ENCODE measurements at places on chromosomes 2 and 18.

- DNase-seq = no peak
These were observed 64.0 kb upstream of the SMAD7 start for GRCh38 chr18:49014605-49015267.

DNA sequence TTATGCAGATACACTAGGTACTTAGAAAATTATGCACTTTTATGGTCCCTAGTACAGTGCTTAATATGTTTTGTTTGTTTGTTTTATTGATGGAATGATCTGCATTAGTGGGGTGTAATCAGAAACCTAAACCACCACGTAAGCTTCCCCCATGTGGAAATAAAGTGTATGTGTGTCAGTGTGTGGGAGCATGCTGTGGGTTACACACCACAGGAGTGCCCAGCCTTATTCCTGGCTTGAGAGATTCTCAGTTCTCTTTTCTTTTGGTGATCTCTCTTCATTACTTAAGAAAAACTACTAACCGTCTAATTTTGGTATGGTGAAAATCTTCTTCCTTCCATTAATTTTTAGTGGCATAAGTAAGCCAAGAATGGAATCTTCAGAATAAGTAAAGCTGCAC is 398.6 kb downstream of the DCDC2C start:
- DNase-seq = no peak

DNA sequence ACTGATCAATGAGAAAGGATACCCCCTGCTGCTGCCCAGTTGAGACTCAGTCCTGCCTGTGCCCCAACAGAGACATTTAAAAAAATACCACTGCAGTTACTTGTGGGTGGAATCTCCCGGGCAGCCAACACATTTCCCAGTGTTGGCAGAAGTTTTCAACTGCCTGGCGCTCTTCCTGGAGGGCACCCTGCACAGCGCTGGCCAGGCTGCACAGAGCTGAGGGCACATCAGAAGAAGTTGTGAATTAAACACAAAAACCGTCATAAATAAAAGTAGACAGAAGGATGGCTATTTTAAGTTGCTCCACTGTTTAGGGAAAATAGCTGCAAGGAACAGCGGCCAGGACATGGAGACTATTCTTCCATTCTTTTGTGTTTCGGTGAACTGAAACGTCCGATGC is 110.2 kb upstream of the THOC1 start:
- no peak for DNase-seq

GRCh38 chr2:45856391-45857274 is 205.2 kb downstream of the PRKCE start:
- no peak for DNase-seq

DNA sequence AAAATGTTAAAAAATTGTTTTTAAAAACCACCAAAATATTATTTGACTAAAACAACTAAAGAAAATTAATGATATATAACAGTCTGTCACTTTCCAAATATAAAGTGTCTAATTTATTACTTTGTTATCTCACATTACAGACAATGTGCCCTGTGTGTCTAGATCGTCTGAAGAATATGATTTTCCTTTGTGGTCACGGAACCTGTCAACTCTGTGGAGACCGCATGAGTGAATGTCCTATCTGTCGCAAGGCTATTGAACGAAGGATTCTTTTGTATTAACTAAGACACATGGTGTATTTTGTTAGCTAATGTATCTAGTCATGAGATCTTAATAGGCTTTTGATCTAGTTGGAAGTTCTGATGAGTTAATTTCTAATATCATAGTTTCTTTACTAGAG is 123.8 kb downstream of the MIB1 start:
- DNase-seq = no peak

DNA sequence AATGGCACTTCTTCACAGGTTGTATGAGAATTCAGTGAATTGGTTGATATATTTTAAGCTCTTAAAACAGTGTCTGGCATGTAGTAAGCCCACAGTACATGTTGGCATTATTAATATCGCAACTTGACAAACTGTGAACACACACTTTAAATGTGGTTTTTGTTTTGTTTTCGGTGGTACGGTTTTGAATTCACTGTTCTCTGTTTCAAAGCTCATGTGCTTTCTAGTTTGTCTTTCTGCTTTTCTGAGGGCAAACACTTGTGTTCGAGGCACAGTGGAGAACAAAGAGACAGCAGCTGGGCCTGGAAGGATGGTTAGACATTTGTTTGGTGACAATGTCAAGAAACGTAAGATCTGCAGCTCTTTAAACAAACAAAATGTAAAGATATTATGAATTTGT is 276.5 kb upstream of the MC4R start:
- no peak for DNase-seq

GRCh38 chr18:33577685-33578517 is at the start of gene ASXL3:
ASXL3 (plus strand) TSS chr18:33578219; CDS start chr18:33578632, 413 bp downstream.
- peak; percentile 18 for DNase-seq

- DNase-seq = no peak
These were observed 14.3 kb upstream of the CTLA4 start for GRCh38 chr2:203853271-203853670.

DNA sequence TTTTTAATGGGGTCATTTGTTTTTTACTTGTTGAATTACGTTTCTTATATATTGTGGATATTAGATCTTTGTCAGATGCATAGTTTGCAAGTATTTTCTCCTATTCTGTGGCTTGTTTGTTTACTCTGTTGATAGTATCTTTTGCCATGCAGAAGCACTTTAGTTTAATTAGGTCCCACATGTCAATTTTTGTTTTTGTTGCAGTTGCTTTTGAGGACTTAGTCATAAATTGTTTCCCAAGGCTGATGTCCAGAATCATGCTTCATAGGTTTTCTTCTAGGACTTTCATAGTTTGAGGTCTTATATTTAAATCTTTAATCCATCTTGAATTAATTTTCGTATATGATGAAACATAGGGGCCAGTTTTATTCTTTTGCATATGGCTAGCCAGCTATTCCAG is 13.2 kb downstream of the PIKFYVE start:
- DNase-seq = no peak

GRCh38 chr2:1910592-1911246 is 166.4 kb upstream of the PXDN start:
- no peak for DNase-seq

GRCh38 chr2:23524261-23524706 is 139.3 kb downstream of the KLHL29 start:
- no peak for DNase-seq

DNA sequence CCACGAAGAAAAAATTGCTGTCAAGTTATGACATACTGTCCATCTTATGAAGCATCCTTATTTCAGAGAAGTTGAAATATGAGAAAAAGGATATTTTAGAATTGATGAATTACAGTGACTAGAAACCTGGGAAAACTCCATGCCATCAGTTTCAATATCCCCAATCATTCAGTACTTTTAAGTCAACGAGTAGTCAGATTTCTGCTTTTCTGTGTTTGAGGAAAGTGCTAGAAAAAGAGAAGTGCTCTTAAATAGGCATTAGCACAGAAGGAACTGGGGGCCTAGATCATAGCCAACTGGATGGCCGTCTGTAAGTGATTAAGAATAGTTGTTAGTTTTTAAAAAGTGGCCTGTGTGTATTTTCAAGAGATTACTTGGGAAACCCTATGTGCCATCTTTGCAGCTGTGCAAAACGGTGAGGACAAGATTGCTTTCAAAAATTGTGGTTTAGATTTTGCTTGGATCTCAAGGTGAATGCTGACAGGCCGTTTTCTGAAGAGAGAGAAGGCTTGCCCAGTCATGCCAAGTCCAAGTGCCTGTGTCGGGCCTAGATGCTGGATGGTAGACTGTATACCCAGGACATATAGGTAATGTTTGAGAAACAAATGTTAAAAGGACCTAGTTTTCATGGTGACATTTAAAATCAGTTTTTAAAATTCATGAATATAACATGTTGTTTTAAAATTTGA is 5.1 kb downstream of the NEDD4L start:
- no peak for DNase-seq

GRCh38 chr2:19171409-19171808 is 187.0 kb downstream of the OSR1 start:
- DNase-seq = no peak

DNA sequence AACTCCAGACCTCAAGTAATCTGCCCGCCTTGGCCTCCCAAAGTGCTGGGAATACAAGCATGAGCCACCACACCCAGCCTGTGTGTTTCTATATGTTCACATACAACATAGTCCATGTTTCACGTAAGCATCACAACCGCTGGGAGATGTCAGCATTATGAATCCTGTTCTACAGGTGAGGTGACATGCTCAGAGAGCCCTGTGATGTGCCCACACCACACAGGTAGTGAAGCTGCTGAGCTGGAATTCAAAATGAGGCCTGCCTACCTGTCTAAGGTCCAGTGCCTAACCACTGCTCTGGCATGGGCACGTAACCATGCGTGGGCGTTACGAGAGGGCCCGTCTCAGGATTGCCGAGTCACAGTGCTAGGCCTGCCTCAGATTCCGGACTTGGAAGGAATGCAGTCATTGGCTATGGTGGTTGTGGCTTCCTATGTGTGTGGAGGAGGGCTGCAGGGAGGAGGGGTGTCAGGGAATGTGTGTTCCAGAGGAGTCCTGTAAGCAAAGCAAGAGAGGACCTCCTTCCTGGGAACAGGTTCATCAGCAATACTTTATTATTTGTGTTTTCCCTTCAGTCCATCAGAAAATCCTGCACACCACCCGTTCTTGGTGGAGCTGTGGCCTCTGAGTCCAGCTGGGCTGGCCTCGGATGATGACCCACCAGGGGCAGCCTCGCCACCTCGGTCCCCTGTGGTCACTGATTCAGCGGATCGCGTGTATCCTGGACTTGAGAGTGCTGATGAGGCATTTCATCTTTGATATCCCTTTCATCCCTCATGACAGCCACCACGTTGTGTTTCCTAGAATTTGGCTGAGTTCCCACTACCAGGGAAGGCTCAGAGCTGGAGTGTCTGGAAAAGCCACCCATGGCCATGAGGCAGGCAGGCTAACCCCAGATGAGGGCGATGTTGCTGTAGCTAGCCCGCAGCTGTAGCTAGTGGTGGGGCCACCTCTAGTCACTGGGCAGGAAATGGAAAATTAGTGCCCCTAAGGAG is 31.1 kb downstream of the HK2 start:
- DNase-seq = no peak

DNA sequence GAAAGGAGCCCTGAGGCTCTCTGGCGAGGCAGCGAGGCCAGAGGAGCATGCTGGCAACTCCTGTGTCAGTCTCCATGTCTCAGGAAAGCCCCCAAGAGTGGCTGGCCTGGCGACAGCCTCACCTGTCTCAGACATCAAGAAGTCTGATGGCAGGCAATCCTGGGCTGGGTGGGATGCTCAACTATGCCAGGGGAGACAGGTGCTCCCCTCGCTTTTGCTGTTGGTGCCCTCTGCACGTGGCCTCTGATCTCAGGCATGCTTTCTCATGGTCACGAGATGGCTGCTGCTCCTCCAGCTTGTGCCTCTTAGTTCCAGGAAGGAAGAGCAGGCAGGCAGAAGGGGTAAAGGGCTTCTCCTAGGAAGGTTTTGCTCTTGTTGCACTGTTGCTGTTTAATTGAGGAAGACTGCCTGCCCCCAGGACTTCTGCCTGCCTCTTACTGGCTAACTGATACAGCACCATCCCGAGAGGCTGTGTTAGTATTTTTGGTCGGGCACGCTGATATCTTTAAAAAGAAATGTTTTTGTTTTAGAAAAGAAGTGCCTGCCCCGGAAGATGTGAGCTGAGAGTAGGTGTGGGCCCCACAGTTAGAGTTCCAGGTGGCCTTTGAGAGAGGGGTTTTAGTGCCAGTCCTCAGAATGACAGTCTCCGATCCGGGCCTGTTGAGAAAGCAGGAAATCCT is 344.8 kb upstream of the HS6ST1 start:
- DNase-seq = no peak

DNA sequence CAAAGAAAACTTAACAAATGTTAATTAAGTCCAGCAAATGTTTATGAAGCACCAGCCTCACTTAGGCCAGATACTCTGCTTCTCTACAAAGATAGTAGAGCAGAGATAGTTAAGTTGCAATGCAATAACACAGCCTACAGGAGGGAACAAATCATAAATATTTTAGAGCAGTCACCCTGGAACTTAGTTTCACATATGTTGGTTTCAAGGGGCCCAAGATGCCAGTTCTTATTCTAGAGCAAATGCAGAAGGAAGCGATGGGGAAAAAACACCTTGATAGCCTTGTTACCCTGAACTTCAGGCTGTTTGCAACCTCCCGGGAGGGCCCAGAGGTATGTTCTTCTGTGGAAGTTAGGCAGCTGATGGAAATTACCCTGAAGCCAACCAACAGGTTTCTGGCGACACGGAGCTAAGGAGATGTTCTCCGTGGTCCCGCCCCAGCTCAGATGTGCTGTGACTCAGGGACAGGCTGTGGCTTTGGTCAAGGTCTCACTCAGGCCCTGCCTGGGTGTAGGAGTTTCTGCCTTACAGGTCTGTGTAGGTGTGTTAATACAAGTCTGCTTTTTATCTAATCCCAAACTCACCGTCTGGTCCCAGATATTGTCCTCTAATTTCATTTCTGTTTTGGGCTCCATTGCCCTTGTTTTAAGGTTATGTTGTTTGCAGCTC is 3.8 kb downstream of the CTIF start:
- no peak for DNase-seq

All from T-helper 2 cell (primary cell).